ENCODE measurements at places on chromosomes 2 and 18.
A peak's percentile ranks its signal among the peaks of the same experiment; 100 is the strongest.

GRCh38 chr2:231376857-231377256, 18.7 kb upstream of the B3GNT7 start:
- no peak for DNase-seq

DNA sequence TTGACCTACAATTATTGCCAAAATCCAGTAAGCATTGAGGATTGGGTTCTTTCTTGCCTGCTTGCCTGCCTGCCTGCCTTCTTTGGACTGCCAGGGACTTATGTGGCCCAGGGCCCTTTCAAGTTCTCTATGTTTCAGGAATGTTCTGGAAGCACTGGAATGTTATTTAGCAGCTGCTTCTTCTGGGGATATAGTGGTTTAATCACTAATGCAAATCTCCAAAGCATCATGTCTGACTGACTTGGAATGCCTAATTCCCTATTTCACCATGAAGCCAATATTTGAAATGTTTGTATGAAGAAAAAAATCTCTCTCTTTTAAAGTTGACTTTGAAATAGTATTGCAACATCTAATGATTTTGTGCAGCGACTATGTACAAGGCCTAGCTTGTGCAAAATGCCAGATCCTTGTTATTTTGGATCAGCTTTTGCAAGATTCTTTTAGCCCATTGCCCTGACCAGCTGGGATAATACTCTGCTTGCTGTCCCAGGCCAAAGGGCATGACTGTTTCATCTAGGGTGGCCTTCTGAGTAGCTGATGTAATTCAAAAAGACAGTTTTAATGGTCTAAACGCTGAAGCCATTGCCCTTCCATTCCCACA, 204.6 kb downstream of the RND3 start:
- no peak for DNase-seq

- DNase-seq: no peak
Observed at GRCh38 chr18:64966667-64967066, 784.1 kb upstream of the CDH7 start.

GRCh38 chr2:218383892-218384519, 1.9 kb downstream of the SLC11A1 start:
- no peak for DNase-seq

DNA sequence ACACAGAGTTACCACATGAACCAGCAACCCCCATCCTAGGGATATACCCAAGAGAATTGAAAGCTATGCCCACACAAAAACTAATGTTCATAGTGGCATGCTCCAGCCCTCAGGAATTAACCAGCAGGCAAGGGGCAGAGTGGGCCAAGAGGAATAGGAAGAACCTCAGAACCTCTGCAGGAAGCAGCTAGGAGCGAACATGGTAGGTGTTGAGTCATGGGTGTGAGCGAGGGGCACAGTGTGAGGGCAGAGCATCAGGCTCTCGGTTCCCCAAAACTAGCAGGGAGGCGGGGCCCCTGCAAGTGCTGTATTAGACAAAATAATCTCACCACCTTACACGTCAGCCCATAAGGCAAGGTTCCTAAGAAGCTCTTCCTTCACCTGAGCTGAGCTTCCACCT, 5.6 kb upstream of the RUFY4 start:
- DNase-seq: no peak

GRCh38 chr2:20568501-20569463, 82.1 kb downstream of the HS1BP3 start:
- no peak for DNase-seq

DNA sequence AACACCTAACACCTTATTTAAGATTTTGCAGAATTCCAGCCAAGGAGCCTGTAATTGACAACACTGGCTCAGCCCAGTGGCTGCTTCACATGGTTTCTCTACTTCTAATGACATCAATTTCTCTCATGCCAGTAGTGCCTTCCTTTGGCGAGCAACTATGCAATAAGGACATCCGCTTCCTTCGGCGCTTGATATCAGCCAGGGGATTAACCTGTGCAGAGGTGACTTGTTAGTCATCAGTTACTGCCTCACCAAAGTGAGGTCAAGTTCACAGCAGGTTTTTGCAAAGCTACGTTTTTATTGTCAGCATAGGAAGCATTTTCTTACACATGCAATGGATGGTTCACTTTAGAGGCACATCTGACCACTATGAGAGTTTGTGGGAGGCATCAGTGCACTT, 24.0 kb upstream of the EDAR start:
- no peak for DNase-seq

GRCh38 chr2:39660612-39661236, 5.0 kb upstream of the TMEM178A start:
- DNase-seq: no peak

- DNase-seq: peak; percentile 8
Observed at GRCh38 chr2:231523451-231524285, 6.6 kb downstream of the NMUR1 start.

GRCh38 chr2:226117510-226118065, 682.0 kb downstream of the IRS1 start:
- DNase-seq: no peak

DNA sequence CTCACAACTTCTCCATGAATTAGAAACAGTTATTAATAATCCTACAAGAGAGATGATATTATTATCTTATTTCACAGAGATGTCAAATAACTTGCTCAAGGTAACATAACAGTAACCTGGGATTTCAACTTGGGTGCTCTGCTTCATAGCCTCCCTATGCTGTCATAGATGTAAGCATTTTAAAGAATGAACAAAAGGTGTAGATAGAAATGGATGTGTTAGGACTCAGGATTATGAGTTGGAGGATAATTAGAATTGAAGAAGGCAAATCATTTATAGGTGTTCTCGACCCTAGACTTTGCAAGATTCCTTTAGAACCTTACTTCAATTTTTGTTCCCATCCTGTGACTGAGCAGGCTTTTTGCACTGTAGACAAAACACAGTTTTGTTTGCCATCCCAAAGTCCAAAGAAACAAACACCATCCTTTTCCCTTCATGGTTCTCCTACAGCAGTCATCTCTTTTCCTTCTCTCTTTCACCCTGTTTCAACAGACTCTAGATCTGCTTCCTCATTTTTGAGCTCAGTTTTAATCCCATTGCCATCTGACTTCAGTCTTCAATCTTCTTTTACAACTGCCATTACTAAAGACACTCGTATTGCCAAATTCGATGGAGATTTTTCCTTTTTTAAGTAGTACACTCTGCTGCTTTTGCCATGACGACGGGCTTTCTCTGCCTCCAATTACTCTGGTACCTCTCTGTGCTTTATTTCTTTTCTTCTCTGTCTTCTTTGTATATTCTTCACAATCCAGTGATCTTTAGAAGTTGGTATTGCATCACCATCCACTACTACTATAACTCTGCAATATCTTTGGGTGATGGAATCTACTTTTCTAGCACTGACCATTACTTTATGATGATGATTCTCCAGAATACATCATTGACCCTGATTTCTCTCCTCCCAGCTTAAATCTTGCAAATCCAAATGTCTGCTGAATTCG, 4.5 kb downstream of the HNMT start:
- no peak for DNase-seq

GRCh38 chr2:122055521-122055931, 300.1 kb downstream of the TSN start:
- DNase-seq: no peak

DNA sequence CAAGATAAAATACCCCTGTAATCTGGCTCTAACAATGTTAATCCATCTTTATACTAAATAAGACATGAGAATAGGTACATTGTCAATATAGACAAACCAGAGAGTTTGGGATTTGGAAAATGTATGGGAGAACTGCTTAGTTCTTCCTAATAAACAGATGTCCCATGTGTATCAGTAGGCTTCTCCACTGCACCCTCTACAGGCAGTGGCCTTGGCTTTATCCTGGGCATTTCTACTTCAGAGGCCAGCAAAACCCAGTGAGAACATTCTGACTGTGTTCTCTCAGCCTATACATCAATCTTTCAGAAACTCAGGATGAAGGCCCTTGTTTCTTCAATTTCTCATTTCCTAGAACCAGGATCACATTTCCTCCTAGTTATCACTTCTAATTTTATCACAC, 1167.5 kb upstream of the ACVR2A start:
- no peak for DNase-seq

GRCh38 chr2:149418065-149418464, 87.7 kb downstream of the LYPD6 start:
- DNase-seq: no peak

GRCh38 chr2:168604252-168604651, 148.2 kb downstream of the CERS6 start:
- DNase-seq: no peak

DNA sequence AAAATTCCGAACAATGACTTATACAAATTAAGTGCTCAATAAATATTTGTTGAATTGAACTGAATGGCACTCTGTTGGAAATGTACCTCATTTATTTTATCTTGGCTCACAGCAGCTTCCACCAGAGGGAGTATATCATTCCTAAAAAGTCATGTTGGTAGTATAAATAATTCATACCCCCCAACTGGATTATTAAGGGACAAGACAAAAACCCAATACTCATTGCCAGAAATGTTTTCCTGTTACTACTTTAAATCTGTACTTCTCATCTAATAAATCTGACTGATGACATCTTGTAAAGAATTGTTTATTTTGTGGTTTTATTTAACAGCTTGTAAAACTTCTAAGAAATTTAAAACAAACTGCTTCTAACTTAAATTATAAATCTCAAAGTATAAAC, 163.9 kb downstream of the CDH2 start:
- no peak for DNase-seq

- no peak for DNase-seq
Observed at GRCh38 chr18:5973099-5973498, 77.8 kb upstream of the TMEM200C start.

DNA sequence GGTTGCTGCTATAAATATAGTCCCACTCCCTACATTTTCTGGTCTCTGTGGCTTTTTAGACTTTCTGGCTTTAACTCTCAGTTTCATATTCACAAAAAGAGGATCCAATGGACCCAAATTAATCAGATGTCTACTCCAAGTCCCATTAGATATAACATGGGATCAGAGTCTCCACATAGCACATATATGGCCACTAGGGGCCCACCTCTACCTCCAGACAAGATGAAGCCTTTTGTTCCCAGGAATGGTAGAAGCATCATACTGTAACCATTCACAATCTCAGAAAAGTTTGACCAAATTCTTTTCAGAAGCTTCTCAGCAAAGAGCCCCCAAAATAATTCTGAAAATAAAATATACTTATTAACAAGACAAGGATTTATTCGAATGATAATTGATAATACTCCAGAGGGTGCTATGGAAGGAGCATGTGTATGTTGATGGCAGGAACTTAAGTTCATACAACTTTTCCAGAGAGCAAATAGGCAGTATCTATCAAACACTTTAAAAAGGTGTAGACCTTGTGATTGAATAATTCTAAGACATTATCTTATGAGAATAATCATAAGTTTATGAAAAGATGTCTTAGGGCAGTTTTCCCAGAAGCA, 382.3 kb upstream of the CRIM1 start:
- no peak for DNase-seq

Measured in activated CD4-positive, alpha-beta T cell treated with anti-CD3 and anti-CD28 coated beads, Interleukin-2, amount 50 U/mL, for 16 hours (primary cell).